ENCODE measurements at places on chromosomes 4 and X.
A peak's percentile ranks its signal among the peaks of the same experiment; 100 is the strongest.

DNA sequence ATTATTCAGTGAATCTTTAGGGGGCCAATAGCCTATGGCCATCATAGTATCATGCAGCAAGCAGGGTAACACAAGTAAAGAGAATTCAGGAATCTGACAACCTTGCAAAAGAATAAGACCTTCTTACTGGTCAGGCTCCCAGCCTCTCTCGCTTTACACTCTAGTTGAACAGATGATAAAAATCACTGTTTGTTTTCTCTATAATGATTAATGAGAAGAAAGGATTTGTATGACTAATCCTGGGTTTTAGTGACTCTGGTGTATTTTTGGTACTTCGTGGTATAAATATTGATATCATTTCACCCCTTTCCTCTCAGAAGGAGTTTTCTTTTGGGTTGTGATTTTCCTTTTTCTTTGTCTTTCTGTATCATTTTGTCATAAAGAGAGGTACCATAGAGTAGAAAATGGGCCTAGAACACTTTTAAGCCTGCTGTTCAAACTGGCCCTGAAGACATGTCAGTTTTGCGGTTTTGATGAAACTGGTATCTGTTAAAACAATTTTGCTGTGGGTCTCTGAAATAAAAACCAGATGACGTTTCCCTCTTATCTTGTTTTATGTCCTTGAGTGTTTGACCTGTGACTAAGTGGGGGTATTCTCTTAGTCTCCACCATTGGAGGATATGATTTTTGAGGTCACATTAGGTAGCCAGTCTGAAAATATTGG is 294.9 kb upstream of the TBX22 start:
- no peaks in the 10 kb centered on the region for H3K36me3 ChIP-seq
- H3K27ac ChIP-seq: no peak overlapping the region
- no peaks in the 10 kb centered on the region for H3K4me1 ChIP-seq

GRCh38 chr4:39228377-39228776 is 46.0 kb downstream of the WDR19 start:
- no peak overlapping the region for H3K4me3 ChIP-seq
- no peak for DNase-seq
- H3K27me3 ChIP-seq: no peaks in the 10 kb centered on the region
- no peak overlapping the region for H3K27ac ChIP-seq

- DNase-seq: no peak
- no peaks in the 10 kb centered on the region for H3K27me3 ChIP-seq
- no peaks in the 10 kb centered on the region for H3K4me1 ChIP-seq
- no peak overlapping the region for H3K27ac ChIP-seq
- H3K36me3 ChIP-seq: no peaks in the 10 kb centered on the region
- no peak overlapping the region for H3K4me3 ChIP-seq
Observed at GRCh38 chr4:168555437-168555836, 58.6 kb downstream of the PALLD start.

DNA sequence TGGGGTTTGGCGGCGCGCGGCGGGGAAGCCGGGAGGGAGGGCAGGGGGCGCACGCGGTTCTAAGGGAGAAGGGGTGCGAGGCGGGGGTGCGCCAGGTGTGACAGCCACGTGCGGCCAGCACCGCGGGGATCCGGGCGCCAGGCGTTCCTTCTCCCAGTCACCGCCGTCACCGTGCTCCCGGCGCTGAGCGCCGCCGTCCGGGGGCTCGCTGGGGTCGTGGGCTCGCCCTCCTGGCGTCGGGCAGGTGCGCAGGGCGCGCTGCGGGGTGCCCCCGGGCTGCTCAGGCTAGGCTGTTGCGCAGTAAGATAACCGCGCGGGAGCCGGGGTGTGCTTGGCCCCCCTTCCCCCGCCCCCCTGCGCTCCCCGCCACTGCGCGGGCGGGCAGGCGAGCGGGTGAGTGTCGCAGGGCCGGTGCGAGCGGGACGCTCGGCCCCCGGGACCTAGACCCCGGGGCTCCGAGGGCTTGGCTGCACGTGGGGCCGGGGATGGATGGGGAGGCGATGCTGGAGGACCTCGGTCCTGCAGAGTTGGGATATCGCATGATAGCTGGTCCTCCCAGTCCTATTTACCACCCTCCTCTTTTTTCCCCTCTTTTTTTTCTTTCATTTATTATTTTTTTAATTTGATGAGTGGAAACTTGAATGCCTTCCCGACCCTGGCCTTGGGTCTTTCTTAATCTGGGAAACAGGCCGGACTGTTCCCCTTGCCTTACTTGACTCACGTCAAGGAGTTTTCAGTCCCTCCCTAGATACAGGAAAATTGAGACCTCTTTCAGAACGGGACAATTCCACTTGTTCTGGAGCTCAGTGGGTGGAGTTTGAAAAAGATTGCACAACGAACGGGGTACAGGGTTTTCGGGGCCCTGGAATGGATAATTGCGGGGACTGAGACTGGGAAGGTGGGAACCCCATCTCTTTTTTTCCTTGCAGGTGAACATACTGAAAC is 797 bp downstream of the TXLNG start:
- H3K27me3 ChIP-seq: no peaks in the 10 kb centered on the region
- DNase-seq: no peak
- peak overlapping the region; percentile 91 for H3K27ac ChIP-seq

DNA sequence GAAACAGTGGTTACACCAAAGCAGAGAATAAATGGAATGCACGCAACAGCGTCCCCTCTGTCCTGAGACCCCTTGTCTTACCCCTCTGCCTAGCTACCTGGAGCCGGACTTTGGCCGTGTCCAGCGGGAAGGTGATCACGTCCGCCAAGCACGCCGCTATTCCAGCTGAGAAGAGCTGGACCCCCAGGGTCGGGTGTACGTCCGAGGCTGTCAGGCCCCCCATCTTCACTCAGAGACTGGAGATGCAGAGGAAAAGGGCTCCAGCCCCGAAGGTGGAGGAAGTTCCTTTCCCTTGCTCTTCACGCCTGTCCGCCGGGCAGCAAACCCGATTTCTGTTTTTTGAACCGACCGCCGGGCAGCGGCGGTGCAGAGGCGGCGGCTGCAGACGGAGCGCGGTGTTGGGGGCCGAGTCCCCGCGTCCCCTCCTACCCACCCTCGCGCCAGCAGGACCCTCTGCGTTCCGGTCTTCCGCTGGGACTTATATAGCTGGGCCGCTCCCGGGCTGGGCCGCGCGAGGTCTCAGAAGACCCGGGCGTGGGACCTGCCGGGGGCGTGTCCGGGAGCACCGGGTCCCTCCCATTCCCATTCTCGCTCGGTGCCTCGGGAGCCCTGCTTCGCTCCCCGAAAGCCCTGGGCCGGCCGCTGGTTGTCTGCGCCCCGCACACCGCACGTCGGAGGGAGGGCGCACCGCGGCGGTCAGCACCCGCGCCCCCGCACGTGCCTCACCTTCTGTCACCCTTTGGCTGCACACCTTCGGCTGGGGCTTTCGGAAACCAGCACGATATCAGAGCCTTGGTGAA is at the start of gene UCP1:
TSS of gene UCP1 (minus strand) at position 455 of the 800 bp plus-strand sequence. CDS start at position 223, 232 bp downstream.
- H3K36me3 ChIP-seq: no peaks in the 10 kb centered on the region
- no peak within 1 kb of the TSS for H3K27ac ChIP-seq
- peaks cover 20% of the 10 kb centered on the region for H3K4me1 ChIP-seq
- H3K4me3 ChIP-seq: peak within 1 kb of the TSS; percentile 44
- DNase-seq: peak; percentile 65
